ENCODE measurements at places on chromosomes 6 and 20.

- DNase-seq = no peak
These were observed at the start of gene TTBK1 for GRCh38 chr6:43242908-43243663. Gene TTBK1 (plus strand): TSS chr6:43243481. CDS start chr6:43246661, 3,180 bp downstream.

- peak; percentile 32 for DNase-seq
These were observed 10.8 kb upstream of the EEF1E1 start for GRCh38 chr6:8113131-8113654.

GRCh38 chr6:114304304-114304887 lies 38.4 kb downstream of the HS3ST5 start:
- DNase-seq = peak; percentile 9

DNA sequence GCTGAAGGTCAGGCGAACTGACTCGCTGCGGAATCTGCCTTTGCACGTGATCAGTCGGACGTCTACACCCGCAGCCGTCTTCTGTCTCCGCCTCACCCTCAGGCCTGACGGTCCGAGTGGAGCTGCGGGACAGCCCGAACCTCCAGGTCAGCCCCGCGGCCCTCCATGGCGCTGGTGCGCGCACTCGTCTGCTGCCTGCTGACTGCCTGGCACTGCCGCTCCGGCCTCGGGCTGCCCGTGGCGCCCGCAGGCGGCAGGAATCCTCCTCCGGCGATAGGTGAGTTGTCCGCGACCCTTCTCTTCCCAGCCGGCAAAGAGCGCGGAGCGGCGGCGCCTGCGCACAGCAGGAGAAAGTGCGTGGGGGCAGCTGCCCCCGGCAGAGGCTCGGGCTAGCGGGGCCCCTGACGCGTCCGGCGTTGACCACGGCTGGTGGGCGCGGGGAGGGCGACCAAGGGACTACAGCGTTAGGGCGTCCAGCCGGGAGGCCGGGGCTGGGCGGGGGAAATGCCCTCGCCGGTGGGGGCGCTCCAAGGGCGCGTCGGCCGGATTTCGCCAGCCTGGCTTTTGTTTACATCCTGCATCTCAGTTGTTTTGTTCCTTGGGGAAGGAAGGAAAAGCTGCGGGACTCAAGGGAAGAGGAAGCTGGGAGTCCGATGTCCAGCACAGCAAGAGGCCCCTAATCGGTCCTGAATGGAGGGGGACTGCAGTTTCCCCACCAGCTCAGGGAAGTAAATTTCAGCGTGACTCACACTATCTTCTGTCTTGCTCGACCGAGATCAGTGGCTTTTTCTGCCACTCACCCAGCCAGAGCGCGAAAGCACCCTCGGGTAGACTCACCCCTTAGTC lies at the start of gene SMPDL3A:
TSS of gene SMPDL3A (plus strand) at position 77 of the 846 bp plus-strand sequence. CDS start at position 166, 89 bp downstream.
- DNase-seq = peak; percentile 87

DNA sequence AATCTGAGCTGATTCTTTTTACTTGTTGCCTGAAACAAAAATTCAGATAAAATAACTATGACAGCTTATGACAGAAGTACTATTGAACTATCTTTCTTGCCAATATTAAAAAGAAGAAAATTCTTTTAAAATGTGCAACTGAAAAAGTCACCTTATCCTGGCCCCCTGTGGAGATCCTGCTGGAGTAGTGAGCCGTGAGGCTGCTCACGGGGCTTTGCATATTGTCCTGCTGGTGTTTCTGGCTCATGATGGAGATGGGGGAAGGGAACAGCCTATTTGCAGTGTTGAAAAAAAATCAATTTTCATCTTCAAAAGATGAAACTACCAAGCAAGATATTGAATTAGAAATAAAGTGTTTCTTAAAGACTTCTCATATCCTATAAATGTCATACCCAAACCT lies 216.0 kb downstream of the SAMD5 start:
- no peak for DNase-seq

- DNase-seq = no peak
These were observed 125.5 kb downstream of the PHACTR1 start for GRCh38 chr6:12842114-12842513.

GRCh38 chr6:140660295-140660694 lies 1285.8 kb upstream of the CITED2 start:
- peak; percentile 86 for DNase-seq

DNA sequence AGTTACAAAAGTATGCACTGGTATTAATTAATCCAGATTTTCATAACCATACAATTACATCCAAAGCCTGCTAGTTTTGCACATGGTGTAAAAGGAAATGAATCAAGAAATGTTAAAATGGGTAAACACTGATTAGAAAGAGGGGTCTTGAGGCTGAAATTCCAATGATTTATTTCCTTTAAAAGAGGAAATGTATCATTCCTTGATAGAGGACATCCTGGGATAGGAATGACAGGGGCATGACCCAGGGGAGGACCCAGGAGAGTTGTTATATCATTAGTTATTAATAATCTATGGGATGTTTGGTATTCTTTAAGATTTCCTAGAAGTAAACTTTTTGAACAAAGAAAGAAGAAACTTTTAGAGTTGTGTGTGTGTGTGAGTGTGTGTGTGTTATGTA lies 18.2 kb downstream of the AK9 start:
- DNase-seq = no peak

DNA sequence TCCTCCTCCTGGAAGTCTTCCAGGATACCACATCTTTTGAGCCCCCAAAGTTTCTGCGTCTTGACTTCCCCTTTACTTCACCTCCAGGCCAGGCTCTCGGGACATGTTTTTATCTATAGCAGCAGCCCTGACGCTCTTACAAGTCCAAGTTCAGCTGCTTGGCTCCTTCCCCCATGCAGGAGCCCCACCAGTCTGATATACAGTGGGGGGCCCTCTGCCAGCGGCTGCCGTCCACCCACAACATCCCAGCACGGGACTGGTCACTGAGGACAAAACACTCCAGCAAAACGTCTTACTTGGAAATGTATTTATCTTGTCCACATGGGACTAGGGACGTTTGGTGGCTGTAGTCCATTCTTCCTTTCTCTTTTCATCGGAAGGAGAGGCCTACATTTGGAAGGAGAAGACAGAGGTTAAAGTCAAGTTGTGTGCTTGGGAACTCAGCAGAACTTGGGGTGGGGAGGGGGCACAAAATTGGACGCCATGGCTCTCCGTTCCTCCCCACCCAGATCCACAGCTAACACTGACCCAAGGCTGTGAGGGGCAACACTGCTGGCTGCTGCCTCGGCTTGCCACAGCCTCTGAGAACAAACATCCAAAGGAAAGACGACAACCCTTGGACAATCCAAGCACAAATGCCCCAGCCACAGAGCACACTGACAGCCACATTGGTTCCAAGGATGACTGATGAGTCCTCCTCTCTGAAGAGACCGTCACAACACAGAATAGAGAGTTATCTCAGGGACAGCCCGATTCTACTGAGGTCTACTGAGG lies 79.2 kb downstream of the PRND start:
- no peak for DNase-seq

- no peak for DNase-seq
These were observed 128.3 kb downstream of the CARMIL1 start for GRCh38 chr6:25407431-25407830.

- no peak for DNase-seq
These were observed 55.0 kb upstream of the IYD start for GRCh38 chr6:150313781-150314180.

GRCh38 chr20:48238781-48239180 lies 453.5 kb upstream of the SULF2 start:
- peak; percentile 31 for DNase-seq

- no peak for DNase-seq
These were observed 100.7 kb upstream of the HMGN3 start for GRCh38 chr6:79335133-79335674.

DNA sequence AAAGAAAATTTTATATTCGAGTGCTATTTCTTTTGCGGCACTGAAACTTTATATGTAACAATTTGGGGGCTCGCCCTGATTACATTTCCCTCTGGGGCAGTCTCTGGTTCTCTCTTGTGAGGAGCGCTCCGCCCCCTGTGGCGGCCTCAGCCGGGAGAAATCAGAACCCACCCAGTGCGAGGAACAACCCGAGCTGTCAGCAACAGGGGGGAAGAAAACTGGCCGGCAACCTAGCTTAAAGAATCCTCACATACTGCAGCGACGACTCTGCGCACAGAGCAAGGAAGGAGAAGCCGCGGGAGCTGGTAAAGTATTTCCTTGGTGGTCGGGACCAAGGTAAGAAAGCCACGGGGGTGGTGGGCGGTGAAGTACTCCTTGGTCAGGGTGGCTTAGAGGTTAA lies 23.9 kb upstream of the SLC52A3 start:
- DNase-seq = no peak

Data from fibroblast of skin of abdomen (primary cell).